ENCODE measurements at places on chromosomes 3 and 15. TPM values are rescaled to one million over a fixed set of nuclear protein-coding genes. Genes with fewer than 3 reads are reported as not detected.

Gene C3orf62
- total RNA-seq: 1.7 TPM

Gene UROC1
- total RNA-seq: not detected

Gene SLC51A
- not detected for total RNA-seq

Gene CCDC13
- total RNA-seq: 1.4 TPM

Gene DGKG
- total RNA-seq: not detected

Gene CD86
- total RNA-seq: not detected

Gene PPP1R14D
- total RNA-seq: not detected

Gene HRH1
- not detected for total RNA-seq

Gene STRC
- not detected for total RNA-seq

Gene MYO5C
- total RNA-seq: 4.2 TPM

Gene STAB1
- not detected for total RNA-seq

Gene DAZL
- not detected for total RNA-seq

Gene PEX5L
- not detected for total RNA-seq

Gene RAD18
- 29.5 TPM for total RNA-seq

Gene VIPR1
- total RNA-seq: not detected

Gene GOLGA8N
- 0.62 TPM for total RNA-seq

Gene ROBO1
- total RNA-seq: 0.43 TPM

Gene C3orf33
- total RNA-seq: 1.8 TPM

Gene ALDH1A3
- total RNA-seq: not detected

Gene RPP14
- total RNA-seq: 25.1 TPM

Gene CD96
- not detected for total RNA-seq

Gene SLC28A2
- total RNA-seq: not detected

Gene CHRM5
- total RNA-seq: 0.18 TPM

Gene AHSG
- not detected for total RNA-seq

Gene NCK1
- total RNA-seq: 24.5 TPM

Gene TUSC7
- total RNA-seq: not detected

Gene SPINK8
- total RNA-seq: not detected

Gene LRRN1
- total RNA-seq: not detected

Gene DUOX2
- total RNA-seq: not detected

Gene RTP4
- not detected for total RNA-seq

Gene GHSR
- total RNA-seq: not detected

Gene PLA2G4E
- total RNA-seq: not detected

Gene LRRC31
- not detected for total RNA-seq

Gene TMEM45A
- 4.7 TPM for total RNA-seq

Gene GCSAM
- not detected for total RNA-seq

Gene ZNF660
- total RNA-seq: 6.3 TPM

Gene FANCD2
- total RNA-seq: 43.1 TPM

Gene THAP10
- 7.8 TPM for total RNA-seq

Gene ALDH1L1
- not detected for total RNA-seq

Gene IL20RB
- total RNA-seq: 0.25 TPM

Gene MYD88
- total RNA-seq: not detected

Gene BTLA
- not detected for total RNA-seq

Gene BTD
- total RNA-seq: 10.4 TPM

Gene STAC
- total RNA-seq: not detected

Gene SETD5
- total RNA-seq: 60.6 TPM
